Esophagus mucosa (tissue), 1 donor: ENCODE measurements at places on chromosomes 3 and 15. TPM values are rescaled to one million over a fixed set of nuclear protein-coding genes. Genes with fewer than 3 reads are reported as not detected.

- ATAC-seq, result peak; percentile 14
These were observed 33.8 kb upstream of the CTSH start for GRCh38 chr15:78978601-78979179.

The WNT7A gene
- 0.16 TPM for total RNA-seq

DNA sequence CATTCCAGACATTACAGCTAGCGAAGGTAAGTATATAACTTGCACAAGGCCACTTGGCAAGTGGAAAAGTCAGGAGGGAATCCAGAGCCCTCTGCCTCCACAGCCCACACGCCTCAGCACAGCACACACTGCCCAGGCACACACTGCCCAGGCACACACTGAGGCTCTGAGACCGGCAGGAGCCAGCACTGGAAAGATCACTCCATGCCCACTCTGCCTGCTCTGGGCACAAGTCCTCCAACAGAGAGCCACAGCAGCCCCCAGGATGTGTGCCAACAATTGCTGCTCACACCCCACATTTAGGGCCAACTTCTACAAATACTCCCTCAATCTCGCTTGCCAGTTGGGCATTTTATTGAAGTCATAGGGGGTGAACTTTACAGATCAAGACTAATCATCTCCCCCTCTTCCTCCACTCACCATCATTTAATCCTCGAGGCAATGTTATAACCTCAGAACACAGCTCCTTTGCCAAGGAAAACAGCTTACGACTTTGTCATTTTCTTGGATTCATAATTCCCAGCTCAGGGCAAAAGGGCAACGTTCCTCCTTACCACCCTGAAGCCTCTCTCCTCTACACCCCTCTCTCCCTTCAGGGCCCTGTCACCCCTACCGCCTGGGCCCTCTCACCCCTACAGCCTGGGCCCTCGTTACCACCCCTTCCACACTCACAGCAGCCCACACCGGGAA lies 53.0 kb upstream of the TPM1 start:
- ATAC-seq, result no peak

The GREM1 gene
- total RNA-seq, result 9.2 TPM
